Stimulated activated CD8-positive, alpha-beta memory T cell treated with anti-CD3 and anti-CD28 coated beads, Interleukin-15, amount 100 ng/mL, for 4 hours (primary cell): ENCODE measurements at places on chromosomes 13 and 19.

- DNase-seq = no peak
Observed at GRCh38 chr19:55304279-55304978, 20.6 kb downstream of the BRSK1 start.

DNA sequence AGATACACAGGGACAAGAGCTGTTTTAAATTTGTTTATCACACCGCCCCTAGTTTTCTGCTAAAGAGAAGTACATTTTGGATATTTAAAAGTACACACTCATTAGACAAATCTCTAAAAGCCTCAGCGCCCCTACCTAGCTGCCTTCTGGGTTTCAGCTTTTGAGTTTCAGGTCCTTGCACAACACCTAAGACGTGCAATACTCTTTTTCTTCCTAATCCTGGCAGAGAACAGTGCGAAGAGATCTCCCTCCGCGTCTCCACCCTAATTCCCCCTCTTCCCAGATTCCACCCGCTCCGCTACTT is 421 bp upstream of the KLF5 start:
- no peak for DNase-seq

DNA sequence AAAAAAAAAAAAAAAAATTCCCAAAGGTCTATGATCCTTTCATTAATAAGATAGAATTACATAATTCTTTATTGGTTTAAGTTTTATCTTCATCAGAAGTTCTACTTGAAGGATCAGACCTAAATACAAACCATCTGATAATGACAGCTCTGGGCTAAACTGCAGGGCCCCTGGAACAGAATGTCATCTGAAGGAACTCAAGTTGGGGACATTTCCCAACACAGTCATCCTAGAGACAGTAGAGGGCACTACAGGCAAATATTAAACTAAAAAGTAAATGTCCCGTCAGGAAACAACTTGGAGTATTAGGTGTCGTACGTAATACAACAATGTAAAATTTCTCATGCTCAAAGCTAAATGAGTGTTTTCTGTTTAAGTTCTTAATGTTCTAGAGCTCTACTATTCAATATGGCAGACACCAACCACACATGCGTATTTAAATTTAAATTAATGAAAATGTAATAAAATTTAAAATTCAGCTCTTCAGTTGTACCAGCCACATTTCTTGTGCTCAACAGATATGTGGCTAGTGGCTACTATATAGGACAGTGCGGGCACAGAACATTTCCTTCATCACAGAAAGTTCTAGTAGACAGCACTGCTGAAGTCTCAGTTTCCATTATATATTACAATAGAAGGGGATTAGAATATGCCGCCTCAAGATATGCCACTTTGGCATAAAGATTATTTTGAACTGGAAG is 21.8 kb upstream of the NAXD start:
- DNase-seq = no peak

DNA sequence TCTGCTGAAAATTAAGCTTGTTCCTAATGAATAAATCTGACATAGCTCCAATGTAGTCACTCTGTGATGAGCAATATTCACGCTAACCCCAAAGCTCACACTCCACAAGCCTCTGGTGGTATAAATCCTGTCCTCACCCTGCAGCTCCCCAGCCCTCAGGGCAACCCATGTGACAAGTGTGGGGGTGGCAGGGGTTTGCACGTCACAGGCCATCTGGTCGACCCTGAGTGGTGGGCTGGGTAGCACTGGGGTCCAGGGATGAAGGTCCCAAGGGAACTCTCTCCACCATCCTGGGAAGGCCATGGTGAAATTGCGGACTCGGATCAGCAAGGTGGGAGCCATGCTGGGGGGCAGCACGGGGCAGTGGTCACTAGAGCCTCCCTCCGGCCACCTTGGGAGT is 100.0 kb upstream of the SOX1 start:
- DNase-seq = no peak

DNA sequence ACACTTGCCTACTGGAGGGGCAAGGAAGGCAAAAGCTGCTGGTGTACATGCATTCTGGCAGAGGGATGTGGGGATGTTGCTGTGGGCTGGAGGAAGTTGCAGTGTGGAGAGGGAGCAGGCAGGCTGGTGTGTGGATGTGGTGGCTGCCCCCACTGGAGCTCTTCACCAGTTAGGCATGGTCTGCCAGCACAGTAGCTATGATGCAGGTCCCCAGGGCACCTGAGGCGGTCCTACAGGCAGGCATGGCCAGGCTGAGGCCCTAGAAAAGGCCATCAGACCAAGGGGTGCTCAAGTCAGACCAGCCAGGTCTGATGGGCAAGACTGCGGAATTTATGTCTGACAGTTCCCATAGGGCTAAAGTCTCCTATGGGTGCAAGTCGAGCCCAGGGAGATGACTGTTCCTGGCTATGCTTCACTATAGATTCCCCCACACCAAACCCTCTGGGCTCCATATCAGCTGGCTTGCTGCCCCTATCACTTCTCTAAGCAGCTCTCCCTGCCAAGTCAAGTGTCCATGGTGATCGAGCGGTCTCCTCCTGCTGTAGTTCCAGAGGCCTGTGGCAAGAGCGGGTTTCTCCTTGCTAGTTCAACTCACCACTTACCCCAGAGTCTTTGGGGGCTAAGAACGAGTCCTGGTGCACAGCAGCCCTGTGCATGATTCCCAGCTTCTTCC is 473.1 kb downstream of the TDRD3 start:
- DNase-seq = no peak

DNA sequence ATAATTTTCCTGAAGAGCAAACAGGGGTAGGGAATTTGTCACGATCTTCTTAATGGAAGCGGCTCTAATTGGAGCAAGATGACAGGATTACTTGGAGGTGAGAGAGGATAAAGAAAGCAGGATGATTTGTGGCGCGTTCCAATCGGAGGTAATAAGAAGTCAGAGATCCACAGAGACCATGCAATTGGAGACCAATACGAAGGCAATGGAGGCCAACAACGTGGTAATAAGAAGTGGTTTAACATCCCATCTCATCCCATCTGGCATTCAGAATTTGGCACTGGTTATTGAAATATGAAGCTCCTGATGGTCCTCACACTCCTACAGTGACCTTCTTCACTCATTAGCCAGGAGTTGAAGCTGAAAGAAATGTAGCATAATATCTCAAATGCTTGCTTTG is 130.6 kb downstream of the DLEU7 start:
- DNase-seq = no peak

DNA sequence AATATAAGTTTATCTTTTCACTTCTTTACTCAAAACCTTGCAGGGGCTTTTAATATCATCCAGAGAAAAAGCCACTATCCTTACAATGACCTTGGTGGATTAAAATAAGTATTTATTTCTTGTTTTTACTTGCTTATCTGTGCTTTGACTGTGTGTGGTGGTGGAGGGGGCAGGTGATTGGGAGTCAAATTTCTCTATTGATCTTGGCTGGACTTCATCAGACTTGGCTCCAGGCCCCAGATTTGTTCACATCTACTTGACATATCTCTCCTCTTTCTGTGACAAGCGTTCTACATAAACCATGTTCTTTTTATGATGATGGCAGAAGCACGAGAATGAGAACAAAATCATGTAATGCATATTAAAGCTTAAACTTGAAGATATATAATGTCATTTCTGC is 670.8 kb downstream of the PCDH17 start:
- no peak for DNase-seq

- DNase-seq = no peak
Observed at GRCh38 chr19:50435627-50436026, 2.9 kb downstream of the MYBPC2 start.

DNA sequence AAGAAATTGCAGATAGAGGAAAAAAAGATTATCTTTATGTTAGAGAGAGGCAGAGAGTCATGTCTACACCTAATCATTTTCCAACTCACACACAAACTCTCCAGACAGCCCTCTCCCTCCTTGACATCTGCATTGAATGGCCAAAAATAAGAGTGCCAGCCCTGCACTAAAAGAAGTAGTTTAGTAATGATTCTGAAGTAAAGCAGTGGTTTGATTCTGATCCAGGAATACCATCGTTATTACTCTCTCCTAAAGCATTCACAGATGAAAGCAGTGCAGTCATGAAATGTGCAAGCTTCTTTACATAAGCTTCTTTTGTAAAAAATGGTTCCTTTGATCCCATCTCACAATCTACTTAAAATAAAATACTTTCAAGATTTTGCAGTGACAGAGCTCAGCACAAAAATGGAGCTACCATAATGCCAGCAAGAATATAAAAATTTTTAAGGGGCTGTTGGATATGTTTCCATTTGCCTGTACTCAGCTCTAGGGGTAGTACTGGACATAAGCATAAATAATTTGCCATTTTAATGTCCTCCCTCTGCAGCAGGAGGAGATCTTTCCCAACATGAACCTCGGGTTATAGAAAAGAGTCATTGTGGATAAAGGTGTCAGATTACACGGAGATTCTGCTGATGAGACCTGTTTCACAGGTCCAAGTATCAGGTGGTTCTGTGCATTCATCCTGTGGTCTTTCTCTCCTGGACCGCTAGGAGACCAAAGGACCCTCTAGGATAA is 406.3 kb downstream of the DCT start:
- no peak for DNase-seq

GRCh38 chr13:29817604-29818378 is 32.6 kb downstream of the UBL3 start:
- DNase-seq = no peak

DNA sequence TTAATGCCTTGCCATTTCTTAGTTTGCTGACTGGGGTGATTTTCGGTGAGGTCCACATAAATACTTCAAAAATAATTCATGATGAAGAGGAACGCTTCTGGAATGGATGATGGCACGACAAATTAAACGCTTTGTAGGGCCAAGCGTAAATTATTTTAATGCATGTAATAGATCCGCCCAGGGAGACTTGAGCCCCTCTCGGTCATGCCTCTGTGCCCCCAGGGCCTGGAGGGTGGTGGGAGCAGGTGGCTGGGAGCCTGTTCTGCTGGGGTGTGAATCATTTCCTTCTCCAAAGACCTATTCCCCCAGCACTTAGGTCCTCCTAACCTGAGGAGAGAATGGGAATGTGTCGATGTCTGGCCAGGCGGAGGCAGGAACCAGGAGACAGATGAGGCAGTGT is 350.6 kb downstream of the ZNF536 start:
- DNase-seq = no peak

- no peak for DNase-seq
Observed at GRCh38 chr19:13090511-13091231, 12.0 kb downstream of the LYL1 start.

DNA sequence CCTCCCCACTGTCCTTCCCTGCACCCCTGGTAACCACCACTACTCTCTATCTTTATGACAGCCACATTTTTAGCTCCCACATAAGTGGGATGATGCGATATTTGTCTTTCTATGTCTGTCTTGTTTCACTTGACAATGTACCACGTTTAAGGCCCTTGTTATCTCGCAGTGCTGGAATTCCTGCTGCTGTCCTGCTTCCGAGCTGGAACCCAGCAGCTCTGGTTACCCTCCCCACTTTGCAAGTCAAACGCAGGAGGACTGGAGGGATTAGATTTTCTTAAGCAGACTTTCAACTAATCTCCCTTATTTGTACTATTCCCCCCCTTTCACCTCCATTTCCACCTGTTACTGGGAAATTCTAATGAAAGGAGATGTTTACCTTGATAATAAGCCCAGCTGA is 59.1 kb upstream of the PDX1 start:
- no peak for DNase-seq

GRCh38 chr13:99666146-99666805 is 165.0 kb downstream of the TM9SF2 start:
- DNase-seq = no peak

- no peak for DNase-seq
Observed at GRCh38 chr13:96783057-96783456, 211.2 kb downstream of the OXGR1 start.

DNA sequence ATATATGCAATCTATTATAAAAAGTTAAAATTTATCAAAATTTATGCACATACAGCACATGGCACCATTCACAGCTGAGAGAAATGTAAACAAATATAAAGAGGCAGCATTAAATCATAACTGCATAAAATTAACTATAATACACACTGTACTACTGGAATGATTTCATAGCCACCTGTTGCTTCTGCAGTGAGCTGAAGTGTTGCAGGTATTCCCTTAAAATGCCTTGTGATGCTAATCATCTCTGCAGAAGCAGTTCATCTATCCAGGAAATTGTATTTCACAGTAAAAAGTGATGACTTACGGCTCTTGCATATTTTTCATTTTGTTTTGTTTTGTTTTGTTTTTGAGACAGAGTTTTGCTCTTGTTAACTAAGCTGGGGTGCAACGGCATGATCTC is 82.1 kb downstream of the STOML3 start:
- DNase-seq = no peak

GRCh38 chr19:49518033-49518432 is 5.6 kb downstream of the FCGRT start:
- DNase-seq = no peak

GRCh38 chr13:33139780-33140535 is 123.7 kb downstream of the KL start:
- no peak for DNase-seq

DNA sequence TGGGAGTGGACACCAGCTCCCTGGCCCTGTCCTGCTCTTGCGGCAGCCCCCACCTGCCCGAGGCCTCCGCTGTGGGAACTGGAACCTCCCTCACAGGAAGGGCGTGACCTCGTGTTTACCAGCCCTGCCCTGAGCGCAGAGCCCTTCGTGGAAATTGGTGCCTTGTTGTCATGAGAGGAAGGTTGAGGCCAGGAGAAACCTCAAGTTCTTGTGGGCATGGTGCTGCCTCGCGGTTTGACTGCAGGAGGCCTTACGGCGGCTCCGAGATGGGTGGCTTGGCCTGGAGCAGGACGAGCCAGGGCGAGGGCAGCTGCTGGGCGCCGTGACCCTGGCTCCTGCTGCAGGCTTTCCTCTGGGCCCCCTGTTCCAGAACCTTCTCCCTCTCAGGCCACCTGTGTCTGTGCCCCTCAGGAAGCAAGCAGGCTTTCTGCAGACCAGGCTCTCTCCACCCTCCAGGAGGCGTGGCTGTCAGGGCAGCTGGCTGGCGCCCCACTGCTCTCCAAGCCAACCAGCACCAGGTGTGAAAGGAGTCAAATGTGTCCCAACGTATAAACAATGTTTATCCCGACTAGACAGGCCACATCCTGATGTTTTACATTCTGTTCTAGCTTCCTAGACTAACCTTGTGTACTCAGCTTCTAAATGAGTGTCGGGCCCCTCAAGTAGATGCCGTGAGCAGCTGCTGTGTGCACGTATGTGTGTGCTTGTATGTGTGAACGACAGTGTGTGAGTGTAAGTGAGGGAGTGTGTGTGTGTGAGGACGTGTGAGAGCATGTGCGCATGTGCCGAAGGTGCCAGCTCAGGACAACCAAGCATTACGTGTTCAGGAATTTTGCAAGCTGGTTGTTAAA is 10.4 kb upstream of the RASA3 start:
- peak; percentile 41 for DNase-seq

- DNase-seq = no peak
Observed at GRCh38 chr13:107867701-107868661, 347.4 kb downstream of the LIG4 start.

DNA sequence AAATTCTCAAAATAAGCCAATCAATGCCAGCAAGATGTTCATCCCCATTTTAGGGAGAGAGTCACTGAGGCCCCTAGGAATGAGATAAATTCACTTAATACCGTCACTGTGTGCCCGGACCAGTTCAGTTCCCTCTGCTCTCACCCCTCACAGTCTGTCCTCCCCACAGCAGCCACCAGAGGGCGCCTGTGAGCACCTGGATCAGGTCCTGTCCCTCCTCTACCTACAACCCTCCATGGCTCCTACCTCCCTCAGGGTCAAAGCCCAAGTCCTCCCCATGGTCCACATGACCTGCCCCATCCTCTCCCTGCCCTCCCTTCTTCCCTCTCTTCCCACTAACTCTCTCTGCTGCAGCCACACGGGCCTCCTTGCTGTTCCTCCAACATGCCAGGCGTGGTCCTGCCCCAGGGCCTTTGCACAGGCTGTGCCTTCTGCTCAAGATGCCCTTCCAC is 42.0 kb upstream of the NFIC start:
- DNase-seq = peak; percentile 18

GRCh38 chr13:43694146-43694664 is 92.6 kb downstream of the ENOX1 start:
- no peak for DNase-seq
